Forelimb muscle (tissue), 1 donor: ENCODE measurements at places on chromosomes 13 and 19.

GRCh38 chr19:18733196-18733647 is 49.7 kb downstream of the CRTC1 start:
- no peak for DNase-seq

DNA sequence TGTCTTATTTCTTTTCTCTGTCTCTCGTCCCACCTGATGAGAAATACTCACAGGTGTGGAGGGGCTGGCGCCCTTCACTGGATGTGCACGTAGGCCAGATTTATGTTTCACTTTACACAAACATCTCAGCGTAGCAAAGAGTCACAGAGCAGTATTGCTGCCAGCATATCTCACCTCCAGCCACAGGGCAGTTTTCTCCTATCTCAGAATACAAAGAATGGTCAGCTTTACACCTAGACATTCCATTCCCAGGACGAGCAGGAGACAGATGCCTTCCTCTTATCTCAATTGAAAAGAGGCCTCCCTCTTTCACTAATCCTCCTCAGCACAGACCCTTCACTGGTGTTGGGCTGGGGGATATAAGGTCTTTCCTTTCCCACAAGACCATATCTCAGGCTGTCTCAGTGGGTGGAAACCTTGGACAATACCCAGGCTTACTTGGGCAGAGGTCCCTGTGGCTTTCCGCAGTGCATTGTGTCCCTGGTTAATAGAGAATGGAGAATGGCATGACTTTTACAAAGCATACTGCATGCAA is 7.2 kb upstream of the ZNF611 start:
- DNase-seq: no peak

GRCh38 chr13:20373861-20374260 is 141.7 kb upstream of the GJB6 start:
- peak; percentile 58 for DNase-seq

GRCh38 chr19:33689138-33689746 is 67.5 kb downstream of the CHST8 start:
- DNase-seq: no peak

- DNase-seq: no peak
Measured at GRCh38 chr13:39403106-39403505, 199.9 kb downstream of the LHFPL6 start.

GRCh38 chr13:77329911-77330584 is 3.2 kb upstream of the MYCBP2 start:
- DNase-seq: no peak

- DNase-seq: no peak
Measured at GRCh38 chr13:111536075-111536642, 215.7 kb downstream of the TEX29 start.

- no peak for DNase-seq
Measured at GRCh38 chr19:46211201-46211881, 18.2 kb upstream of the IGFL1 start.
